ENCODE measurements at places on chromosomes 16 and 17.

GRCh38 chr17:78026381-78026780, 67.9 kb downstream of the TNRC6C start:
- DNase-seq, result no peak

GRCh38 chr16:13779676-13780075, 140.3 kb upstream of the ERCC4 start:
- peak; percentile 79 for DNase-seq

DNA sequence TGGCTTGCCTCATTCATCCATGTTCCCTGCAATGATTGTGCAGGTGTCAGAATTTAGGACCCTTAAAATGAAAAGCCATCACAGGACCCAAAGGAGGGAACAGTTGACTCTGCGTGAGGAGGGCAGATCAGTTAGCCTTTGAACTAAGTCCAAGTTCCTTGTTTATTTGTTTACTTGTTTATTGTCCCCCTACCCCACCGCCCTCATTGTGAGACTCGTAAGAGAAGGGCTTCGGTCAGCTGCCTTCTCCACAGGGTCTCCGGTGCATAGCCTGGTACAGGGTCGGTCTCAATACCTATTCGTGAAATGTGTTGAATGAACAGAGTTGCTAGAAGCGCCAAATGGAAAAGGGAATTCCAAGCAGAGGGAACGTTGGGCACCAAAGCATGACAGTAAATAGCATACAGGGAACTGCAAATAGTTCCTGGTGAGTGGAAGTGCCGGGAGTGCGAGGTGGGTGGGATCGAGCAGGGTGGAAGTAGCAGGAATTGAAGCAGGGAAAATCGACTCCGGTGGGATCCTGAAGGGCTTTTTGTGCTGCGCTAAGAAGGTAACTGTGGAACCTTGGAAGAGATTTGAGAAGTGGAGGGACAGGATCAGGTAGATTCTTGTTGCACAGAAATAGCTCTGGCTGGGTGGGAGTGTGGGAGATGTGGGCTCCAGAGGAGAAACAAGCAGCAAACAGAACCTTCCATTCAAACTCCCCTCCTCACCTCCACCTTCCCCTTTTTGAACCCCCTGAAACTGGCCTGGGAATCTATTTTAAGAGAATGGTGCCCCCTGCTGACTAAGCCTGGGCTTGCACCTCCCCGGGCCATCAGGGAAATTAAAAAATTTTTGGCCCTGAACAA, 12.7 kb downstream of the SLC35B1 start:
- DNase-seq, result peak; percentile 28

DNA sequence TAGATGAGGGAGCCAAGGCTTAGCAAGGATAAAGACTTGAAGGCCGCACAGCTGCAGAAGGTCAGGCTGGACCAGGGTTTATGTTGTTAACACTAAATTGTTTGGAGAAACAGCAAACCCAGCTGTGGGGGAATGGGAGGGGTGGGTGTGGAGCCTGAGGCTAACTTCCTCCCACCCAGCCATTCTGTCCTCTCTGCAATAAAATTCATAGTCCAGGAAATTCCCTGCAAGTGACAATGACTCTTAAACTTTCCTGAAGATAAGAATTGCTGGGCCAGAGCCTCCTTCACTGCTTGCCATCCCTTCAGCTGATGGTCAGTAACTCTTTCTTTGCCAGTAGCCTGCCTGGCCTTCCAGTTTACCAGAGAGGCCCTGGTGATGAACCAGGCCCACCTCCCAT, 19.4 kb upstream of the ATP5MC1 start:
- DNase-seq, result no peak

- no peak for DNase-seq
Observed at GRCh38 chr17:60699090-60699489, 21.4 kb downstream of the BCAS3 start.

DNA sequence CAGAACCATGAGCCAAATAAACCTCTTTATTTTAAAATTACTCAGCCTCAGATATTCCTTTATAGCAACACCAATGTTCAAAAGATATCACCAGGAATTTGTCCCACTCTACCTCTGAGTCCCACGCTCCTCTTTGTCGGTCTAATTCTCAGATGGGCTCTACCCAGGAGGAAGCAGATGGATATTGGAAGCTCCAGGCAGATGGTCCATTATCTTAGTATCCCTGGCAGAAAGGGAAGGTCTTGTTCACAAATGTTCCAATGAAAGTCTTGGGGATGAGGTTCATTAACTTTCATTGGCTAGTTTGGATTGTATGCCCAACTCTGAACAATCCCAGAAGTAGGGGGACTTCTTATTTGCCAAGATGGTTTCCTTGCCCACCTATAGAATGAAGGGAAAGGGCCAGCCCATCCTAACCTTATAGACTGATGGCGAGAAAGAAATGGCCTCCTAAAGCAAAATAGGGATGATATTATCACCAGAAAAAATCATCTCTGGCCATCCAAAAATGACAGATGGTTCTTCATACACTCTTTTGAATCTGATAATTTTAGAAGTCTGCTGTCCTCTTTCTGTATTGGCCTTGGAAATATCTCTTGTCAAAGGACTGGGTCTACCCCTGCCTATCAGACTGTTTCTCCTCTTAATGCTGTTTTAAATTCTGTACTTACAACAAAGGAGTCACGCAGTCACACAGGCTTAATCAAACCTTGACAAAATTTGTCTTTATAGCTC, 21.3 kb upstream of the ELAC2 start:
- no peak for DNase-seq

DNA sequence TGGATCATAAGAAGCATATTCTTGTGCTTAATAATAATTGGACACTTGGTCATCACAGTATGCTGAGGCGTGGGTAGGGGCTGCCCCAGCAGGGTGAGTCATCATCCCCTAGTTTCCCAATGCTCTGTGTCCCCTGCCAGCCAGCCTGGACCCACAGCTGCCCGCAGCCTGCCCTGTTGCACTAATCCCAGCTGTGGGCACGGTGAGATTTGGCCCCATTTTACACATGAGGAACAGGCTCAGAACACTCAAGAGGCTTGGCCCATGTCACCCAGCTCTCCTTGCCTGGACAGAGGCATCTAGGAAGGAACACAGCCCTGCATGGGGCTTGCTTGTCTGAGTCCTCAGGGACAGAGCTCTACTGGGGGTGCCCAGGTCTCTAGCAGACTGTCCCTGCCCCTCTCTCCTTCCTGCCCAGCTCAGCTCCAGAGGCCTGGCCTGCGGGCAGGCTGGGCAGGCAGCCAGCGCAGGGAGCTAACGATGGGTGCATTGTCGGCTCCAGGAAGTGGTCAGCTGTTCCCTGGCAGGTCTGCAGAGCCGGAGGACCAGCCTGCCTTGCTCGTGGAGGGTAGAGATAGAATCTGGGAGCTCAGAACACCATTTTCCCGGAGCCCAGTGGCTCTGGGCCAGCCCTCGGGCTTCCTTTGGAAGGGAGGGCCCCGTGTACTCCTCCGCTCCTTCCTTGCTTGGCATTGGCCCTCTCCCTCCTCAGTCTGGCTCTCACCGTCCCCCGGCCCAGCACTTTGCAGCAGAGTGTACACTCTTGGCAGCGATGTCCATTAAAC, 189.4 kb downstream of the RAB11FIP4 start:
- DNase-seq, result peak; percentile 82

- DNase-seq, result peak; percentile 72
Observed at GRCh38 chr16:30985401-30986128, 558 bp downstream of the HSD3B7 start.

GRCh38 chr16:9845661-9846361, 336.4 kb downstream of the GRIN2A start:
- no peak for DNase-seq

- no peak for DNase-seq
Observed at GRCh38 chr16:8631373-8631772, 9.9 kb downstream of the METTL22 start.
